ENCODE measurements at places on chromosomes 16 and 17. TPM values are rescaled to one million over a fixed set of nuclear protein-coding genes. Genes with fewer than 3 reads are reported as not detected.

IL21R gene
- total RNA-seq, result 0.79 TPM

SCN4A gene
- total RNA-seq, result 0.12 TPM

ADPRM gene
- total RNA-seq, result 14.8 TPM

GLIS2 gene
- 2.6 TPM for total RNA-seq

ZNF624 gene
- total RNA-seq, result 4.1 TPM

PRSS53 gene
- total RNA-seq, result 1.3 TPM

SLC52A1 gene
- total RNA-seq, result not detected

LRRC37A gene
- 1.1 TPM for total RNA-seq

NGFR gene
- total RNA-seq, result 0.13 TPM

MYH1 gene
- total RNA-seq, result not detected

CBFA2T3 gene
- 0.06 TPM for total RNA-seq

VMO1 gene
- total RNA-seq, result 0.92 TPM

EPN3 gene
- total RNA-seq, result 0.13 TPM

HBA1 gene
- total RNA-seq, result not detected

C16orf96 gene
- total RNA-seq, result not detected

TEKT1 gene
- not detected for total RNA-seq
